GDM1 (cell line): ENCODE measurements at places on chromosomes 1 and 21.

DNA sequence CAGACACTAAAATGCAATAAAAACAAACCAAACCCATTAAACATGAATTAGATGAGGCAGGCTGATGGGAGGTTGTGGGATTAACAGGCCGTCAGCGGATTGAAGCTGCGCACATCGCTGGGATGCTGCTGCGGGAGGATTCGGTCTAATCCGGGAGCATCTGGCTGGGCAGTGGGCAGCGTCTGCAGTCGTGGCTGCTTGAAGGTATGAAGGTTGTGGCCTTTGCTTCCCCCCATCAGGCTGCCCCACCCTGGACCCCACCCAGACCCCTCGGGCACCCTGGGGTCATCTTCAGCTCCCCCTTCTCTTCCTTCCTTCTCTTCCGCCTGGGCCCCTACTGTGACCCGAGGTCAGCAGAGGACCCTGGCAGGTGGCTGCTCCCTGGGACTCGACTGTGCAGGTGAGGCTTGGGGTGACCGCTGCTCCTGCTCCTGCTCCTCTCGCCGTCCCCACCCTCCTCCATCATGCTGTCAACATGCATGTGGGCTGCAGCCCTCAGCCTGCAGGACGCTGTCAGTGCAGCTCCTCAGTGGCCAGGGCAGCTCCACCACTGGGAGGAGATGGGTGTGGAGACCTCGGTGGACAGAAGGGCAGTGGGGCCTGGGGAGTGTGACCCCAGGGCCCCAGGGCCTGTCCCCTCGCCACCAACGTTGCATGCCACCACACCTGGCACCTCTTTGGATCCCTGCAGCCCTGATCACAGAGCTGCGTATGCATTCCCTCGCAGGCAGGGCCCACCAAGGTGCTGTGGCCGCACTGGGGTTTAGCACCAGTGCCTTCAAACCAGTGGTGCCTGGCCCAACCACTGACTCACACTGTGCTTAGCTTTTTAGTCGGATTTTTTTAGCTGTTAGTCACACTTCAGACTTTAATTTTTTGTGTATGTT lies 112.2 kb upstream of the COL6A1 start:
- no peak for DNase-seq

GRCh38 chr1:50793521-50793920 lies 166.5 kb downstream of the FAF1 start:
- DNase-seq, result no peak

DNA sequence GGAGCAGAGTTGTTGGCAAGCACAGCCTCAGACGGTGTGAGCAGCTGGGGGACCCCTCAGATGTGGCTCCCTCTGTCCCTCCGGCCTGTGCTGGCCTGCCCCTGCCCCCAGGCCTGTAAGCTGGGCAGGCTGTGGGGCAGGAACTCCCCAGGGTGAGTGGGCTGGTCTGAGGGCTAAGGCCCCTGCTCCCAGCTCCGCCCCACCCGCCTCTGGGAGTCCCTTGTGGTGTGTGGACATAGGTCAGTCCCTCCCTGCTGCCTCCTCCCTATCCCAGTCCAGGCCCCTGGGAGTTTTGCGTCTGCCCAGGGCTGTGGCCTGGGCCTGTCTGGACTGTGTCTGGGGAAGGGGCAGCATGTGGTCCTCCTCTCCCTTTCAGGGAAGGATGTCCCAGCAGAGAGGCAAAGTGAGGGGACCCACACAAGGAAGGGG lies 3.6 kb upstream of the VWA1 start:
- no peak for DNase-seq

DNA sequence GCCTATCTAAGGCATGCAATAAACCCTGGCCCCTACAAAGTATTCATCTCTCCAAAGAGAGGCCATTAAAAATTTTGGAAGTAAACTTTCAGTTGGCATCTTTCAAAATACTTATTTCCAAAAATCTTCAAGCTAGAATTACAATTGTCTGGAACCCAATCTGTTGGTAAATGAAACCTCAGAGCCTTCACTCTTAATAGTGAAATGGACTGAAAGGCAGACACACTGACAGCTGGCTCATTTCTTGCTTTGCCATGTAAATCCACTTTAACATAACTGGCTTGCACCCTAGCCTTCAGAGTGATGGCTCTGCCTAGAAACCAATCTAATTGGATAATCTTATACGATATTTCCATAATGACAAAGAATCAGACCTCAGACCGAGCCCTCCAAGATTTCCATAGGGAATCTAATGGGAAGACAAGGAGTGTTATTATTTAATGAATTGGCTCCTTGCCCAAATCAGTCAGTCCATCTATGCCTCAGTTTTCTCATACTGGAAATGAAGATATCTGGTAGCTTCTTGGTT lies 9.2 kb upstream of the PALMD start:
- no peak for DNase-seq

DNA sequence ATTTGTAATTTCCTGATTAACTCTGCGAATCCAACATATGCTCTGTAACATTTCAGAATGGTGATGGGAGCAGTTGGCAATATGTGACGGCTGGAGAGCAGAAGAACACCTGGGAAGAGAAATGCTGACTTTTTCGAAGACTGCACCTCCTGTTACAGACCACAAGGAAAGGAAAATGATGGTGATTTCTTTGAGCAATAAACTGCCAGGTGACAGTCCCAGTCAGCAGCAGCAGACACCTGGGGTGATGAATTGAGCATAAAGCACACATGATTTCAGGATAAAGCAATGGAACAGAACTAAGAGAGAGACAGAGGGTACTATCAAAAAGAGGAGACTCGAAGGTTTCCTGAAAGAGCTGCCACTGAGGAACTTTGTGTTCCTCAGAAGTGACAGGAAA lies 528.6 kb downstream of the NEGR1 start:
- no peak for DNase-seq

- DNase-seq, result no peak
Observed at GRCh38 chr1:110684491-110684890, 9.8 kb upstream of the KCNA3 start.

GRCh38 chr1:5644281-5645134 lies 347.7 kb downstream of the NPHP4 start:
- DNase-seq, result no peak

GRCh38 chr1:38677311-38677710 lies 182.3 kb downstream of the RRAGC start:
- DNase-seq, result no peak
